Ovary (tissue), 10 donors: ENCODE measurements at places on chromosomes 2 and 18. TPM values are rescaled to one million over a fixed set of nuclear protein-coding genes. Genes with fewer than 3 reads are reported as not detected.

The G6PC2 gene
- total RNA-seq, result not detected

The AAK1 gene
- total RNA-seq, result 53.2 TPM

GRCh38 chr18:74377776-74378175 lies 62.1 kb downstream of the C18orf63 start:
- no peaks in the 10 kb centered on the region for H3K4me1 ChIP-seq
- no peak overlapping the region for H3K4me3 ChIP-seq
- H3K27ac ChIP-seq, result no peak overlapping the region
- DNase-seq, result no peak
- H3K27me3 ChIP-seq, result no peaks in the 10 kb centered on the region

DNA sequence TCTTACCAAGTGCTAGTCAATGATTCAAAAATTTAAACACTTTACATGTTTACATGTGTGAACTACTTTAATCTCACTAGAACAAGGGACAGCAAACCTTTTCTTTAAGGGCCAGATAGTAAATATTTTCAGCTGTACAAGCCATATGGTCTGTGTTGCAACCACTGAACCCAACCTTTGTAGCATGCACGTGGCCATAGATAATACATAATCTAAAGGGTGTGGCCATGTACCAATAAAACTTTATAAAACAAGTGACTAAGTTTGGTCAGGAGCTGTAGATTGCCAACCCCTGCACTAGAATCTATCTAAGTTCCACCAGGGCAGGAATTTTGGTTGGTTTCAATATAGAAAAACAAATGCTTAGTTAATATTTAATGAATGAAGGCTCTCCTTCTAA lies 18.4 kb upstream of the SPRED2 start:
- no peak overlapping the region for H3K27ac ChIP-seq
- no peaks in the 10 kb centered on the region for H3K27me3 ChIP-seq
